ENCODE measurements at places on chromosomes 1 and 21.

GRCh38 chr1:32269744-32270143, 18.7 kb downstream of the LCK start:
- no peak for DNase-seq

DNA sequence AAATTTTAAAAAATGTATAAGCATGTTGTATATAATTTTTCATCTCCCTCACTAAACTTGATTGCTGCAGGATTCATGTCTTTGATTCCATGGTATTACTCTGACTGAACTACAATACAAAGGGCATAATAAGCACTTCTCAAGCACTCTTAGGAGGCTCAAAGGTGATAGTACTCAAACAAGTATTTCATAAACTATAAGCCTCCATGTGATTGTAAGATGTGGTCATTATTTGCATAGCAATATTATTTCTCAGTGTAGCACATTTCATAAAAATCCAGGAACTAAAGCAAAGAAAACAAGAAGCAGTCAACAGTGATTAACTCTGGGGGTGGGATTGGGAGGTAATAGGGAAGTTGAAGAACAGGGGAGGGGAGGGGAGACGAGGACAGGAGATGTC, 106.2 kb upstream of the DPT start:
- DNase-seq, result no peak

- no peak for DNase-seq
These were observed 737 bp upstream of the SERPINC1 start for GRCh38 chr1:173917635-173918493.

- no peak for DNase-seq
These were observed 108.1 kb downstream of the TM2D1 start for GRCh38 chr1:61616830-61617229.

DNA sequence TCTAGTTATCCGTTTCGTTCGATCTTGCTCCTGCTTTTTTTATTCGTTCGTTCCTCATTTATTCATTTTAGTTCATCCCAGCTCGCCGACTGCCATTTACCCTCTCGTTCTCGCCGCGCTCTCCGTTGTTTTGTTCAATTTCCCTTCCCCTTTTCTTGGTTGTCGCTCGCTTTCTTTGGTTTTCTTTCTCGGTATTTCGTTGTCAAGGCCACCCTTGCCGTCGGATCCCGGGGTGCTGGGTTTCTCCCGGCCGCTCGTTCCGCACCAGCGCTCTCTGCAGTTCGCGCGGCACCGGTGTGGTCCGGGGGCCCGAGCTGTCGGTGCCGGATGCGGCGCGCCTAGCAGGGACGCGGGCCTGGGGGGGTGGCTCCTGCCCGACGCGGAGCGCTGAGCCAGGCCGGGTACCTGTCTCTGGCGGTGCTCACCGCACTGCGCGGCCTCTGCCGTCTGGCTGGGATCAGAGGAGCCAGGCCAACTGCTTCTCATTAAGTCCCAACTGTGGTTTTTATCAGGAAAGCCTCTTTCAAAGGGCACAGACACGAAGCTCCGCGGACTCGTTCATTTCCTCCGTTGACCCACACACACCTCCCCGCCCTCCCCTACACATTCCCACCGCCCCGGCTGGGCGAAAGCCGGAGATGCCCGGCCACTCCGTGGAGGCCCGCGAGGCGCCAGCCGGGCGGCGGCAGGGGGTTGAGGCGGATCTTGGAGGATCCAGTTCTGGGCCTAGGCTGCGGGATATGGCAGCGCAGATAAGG, 1.6 kb downstream of the ALX3 start:
- DNase-seq, result no peak

DNA sequence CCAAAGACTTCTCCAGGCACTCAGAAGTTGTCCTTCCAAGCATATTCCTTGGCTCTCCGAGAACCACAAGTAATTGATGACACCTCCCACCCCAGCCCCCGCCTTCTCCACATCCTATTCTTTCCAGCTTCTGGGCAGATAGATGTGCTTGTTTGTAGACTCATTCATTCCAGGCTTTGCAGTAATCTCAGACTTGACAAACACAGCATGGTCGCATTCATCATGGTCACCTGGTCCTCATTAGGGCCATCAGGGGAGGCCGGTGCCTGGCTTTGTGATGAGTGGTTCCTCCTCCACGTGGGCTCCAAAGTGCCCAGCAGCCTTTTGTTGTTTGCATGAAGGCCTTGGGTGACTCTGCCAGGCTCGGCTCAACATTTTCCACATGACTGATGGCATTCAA, 28.5 kb upstream of the KCNE2 start:
- peak; percentile 74 for DNase-seq

DNA sequence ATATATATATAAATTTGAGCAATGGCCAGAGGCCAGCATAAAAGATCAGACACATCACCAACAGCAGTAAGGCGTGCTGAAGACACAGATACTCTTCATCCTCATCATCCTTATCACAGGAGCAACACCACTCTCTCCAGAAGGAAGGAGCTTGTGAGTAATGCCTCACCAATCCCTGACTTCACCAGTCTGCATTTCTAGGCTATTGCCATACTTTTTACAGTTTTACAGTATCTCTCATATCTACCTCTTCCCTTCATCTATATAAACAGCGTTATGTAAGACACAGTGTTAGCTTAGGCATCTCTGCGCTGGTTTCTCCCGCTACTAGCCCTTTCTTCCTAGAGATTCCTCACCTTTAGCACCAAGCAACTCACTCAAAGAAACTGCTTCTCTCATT, 2.4 kb upstream of the ABL2 start:
- peak; percentile 66 for DNase-seq

DNA sequence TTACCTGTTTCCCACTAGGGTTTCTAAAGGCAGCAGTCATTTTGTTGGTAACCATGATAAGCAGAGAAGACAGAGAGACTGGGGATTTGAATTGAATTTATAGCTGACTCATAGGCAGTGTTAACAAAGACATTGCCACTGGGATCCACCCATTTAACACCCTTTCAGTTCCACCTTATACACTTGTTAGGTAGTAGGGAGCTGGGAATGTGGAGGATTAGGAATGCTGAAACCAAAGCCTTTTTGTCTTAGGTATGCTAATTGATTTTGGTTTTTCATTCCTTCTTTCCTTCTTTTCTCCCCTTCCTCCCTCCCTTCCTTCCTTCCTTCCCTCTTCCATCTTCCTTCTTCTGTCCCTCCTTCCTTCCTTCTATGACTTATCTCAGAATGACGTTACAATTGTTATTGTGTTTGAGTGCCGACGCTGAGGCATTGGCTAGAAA, 7.5 kb upstream of the EVI5 start:
- peak; percentile 16 for DNase-seq

DNA sequence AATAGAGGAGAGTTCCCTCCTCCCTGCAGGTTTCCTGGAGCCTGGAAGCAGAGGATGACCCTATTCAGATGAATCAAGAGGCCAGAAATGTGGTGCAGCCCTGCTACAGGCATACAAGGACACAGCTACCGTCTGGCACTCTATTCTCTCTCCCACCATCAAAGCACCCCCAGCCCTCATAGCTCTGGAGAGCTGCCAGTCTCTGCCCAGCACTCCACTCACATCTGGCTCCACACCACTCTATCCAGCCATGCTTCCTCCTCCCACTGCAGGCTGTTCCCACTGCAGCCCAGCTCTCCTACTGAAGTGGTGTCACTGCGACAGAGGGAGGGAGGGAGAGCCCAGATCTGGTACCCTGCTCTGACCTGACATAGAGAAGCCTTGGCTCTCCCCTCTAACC, 18.4 kb downstream of the SYT2 start:
- no peak for DNase-seq

DNA sequence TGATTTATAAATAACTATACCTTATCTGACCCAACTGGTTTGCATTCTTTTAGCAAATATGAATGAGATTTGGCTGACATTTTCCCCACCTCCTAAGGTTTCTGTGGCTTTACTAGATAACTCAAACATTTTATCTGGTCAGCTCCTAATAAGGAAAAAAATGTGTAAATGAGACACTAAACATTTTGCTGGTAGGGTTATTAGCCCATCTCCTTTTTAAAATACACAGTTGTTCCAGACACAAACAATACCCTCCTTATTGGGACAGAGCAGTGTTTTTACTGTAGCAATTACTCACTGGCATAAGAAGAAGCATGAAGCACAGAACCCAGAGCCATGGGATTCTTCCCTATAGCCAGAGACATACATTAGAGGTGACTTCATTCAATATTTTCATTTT, 53.8 kb upstream of the NUF2 start:
- no peak for DNase-seq

- DNase-seq, result no peak
These were observed 681 bp upstream of the GPR61 start for GRCh38 chr1:109538827-109539555.

- no peak for DNase-seq
These were observed 62.5 kb upstream of the LYST start for GRCh38 chr1:235929216-235929615.

GRCh38 chr1:7564137-7564536, 207.0 kb upstream of the VAMP3 start:
- DNase-seq, result no peak

GRCh38 chr1:91613595-91613994, 112.9 kb downstream of the CDC7 start:
- peak; percentile 52 for DNase-seq

GRCh38 chr1:34688006-34688741, 66.7 kb upstream of the GJB5 start:
- DNase-seq, result no peak

DNA sequence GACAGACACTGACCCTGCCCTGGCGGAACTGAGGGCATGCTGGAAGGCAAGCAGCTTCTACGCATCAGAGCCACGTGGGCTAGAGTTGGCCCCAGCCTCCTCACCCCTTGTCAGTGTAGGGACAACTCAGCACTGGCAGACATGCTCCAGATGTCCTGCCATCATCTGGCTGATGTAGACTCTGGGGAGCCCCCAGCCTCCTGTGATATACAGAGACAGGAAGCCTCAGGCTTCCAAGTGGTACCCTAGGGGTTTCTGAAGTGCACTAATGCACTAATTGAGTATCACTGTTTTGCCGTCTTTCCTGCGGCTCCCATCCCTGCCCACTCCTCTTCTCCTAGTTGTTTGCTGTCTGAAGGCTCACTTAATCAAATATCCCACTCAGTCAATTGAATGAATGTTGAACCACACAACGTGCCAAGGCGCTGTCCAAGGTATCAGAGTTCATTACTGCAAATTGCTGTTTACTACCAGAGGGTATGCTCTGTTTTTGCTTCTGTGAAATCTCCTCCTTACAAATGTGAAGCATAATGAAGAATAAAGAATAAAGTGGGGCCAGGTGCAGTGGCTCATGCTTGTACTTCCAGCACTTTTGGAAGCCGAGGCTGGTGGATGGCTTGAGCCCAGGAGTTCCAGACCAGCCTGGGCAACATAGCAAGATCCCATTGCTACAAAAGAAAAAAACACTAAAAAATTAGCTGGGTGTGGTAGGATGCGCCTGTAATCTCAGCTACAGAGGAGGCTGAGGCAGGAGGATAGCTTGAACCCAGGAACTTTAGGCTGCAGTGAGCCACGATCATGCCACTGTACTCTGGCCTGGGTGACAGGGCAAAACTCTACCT, 76.4 kb upstream of the ZBTB18 start:
- DNase-seq, result peak; percentile 40

DNA sequence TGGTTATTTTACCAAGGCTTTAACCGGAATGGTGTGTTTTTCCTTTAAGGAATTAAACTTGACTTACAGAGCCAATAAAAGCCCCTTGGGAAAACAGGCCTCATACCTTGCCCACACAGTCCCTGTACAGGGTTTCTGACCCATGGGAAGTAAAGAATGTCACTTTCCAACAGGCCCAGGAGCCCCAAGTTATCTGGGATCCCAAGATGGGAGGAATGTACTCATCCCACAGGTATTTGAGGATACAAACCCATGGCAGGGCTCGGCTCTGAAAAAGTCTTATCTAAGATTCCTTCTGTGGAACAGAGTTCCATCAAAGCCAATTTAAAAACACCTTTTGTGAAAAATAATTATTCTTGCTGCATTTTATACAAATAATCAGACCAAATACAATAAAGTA, 15.3 kb upstream of the COX20 start:
- no peak for DNase-seq

GRCh38 chr21:39660191-39660980, 47.6 kb downstream of the B3GALT5 start:
- DNase-seq, result peak; percentile 73

- no peak for DNase-seq
These were observed 31.7 kb upstream of the DMRTA2 start for GRCh38 chr1:50454911-50455310.

GRCh38 chr1:226287587-226287986, 21.4 kb downstream of the LIN9 start:
- DNase-seq, result no peak

Measured in GM23248 (cell line).